ENCODE measurements at places on chromosomes 13 and 19.
A peak's percentile ranks its signal among the peaks of the same experiment; 100 is the strongest.

DNA sequence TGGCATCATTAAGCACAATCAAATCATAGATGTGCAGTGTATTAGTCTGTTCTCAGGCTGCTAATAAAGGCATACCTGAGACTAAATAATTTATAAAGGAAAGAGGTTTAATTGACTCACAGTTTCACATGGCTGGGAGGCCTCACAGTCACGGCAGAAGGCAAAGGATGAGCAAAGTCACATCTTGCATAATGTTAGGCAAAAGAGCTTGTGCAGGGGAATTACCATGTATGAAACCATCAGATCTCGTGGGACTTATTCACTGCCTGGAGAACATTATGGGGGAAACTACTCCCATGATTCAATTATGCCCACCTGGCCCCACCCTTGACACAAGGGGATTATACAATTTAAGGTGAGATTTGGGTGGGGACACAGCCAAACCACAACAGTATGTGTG lies 245.2 kb upstream of the DACH1 start:
- DNase-seq, result no peak

DNA sequence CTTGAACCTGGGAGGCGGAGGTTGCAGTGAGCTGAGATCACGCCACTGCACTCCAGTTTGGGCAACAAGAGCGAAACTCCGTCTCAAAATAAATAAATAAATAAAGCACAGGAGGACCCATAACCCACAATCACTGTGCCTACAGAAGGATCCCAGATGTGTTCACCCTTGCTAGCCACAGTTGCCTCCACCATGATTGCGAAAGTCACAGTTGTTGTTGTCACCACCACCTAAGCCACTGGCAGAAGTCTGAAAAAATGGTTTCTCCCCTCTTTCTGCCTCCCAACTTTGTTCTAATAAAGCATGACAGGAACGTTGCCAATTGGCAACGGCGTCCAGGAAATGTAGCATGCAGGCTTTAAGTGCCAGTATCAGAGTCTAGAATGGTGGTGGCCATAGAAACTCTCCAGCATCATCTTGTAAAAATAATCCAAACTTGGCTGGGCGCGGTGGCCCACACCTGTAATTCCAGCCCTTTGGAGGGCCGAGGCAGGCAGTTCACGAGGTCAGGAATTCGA lies 2.2 kb upstream of the EPS15L1 start:
- DNase-seq, result no peak

GRCh38 chr13:114069376-114070097 lies 62.9 kb downstream of the RASA3 start:
- DNase-seq, result no peak

DNA sequence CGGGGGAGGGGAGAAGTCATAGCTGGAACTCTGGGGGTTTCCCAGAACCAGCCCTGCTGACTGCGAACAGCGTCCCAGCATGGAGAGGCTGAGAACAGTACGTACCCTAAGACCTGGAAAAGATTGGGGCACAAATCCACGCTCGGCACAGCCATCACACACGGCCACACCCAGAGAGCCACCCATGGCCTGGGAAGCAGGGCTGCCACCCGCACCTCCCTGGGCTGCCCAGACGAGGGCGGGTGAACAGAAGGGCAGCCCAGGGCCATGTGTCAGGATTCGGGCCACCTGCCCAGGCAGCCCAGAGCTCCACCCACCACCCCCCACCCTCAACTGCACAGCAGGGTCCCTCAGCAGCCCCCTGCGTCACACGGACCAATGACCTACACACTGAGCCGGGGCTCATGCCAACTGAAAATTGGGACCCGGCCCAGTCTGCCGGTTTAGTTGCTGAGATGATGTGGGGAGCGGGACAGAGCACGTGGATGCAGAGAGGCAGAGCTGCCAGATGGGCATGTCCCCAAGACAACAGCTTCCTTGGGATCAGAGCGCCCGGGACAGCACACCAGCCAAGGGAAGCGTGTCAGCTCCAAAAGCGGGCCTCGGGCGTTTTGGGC lies 8.5 kb downstream of the UBXN6 start:
- no peak for DNase-seq

GRCh38 chr19:1872807-1873523 lies 9.6 kb upstream of the KLF16 start:
- DNase-seq, result no peak

DNA sequence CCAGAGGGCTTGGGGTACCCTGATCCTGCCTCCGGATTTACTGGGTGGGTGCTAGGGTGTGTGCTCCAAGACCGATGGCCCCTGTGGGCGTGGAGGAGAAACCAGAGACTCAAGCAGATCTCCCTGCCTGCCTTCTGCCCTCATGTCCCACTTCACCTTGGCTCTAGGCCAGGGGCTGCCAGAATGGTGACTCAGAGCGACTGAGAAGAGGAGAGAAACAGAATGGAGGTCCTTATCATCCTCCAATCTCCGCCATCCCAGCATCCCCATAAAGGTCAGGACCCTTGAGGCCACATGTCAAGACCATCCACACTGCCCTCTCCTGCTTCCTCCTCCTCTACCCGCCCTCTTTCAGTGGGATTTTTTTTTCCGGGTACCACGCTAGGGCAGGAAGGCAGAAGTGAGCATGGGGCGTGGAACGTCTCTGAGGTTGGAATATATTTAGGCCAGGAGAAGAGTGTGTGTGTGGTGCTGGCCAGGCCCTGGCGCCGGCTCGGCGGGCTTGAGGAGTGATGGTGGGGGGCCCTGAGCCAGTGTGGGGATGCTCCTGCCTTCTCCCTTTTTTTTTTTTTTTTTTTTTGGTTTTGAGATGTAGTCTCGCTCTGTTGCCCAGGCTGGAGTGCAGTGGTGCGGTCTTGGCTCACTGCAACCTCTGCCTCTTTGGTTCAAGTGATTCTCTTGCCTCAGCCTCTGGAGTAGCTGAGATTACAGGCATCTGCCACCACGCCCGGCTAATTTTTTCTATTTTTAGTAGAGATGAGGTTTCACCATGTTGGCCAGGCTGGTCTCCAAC lies 22.3 kb downstream of the IER2 start:
- DNase-seq, result peak; percentile 70

DNA sequence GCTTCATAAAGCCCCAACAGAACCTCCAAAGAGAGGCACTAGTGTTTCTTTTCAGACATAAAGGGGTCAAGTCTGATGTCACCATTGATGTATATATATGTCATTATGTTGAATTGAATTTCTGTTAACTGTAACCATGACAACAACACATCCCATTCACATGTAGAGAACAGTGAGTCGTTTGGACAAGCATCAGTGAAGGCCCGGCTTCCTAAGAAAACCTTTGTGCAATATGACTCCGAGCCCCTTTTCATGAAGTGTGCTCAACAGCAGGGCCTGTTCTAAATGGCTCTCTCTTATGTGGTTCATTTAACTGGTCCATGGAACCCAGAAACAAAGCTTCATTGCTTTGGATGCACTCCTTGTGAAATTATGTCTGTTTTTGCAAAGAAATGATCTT lies 67.2 kb upstream of the UBL3 start:
- DNase-seq, result no peak

GRCh38 chr13:114027826-114028225 lies 54.0 kb upstream of the C13orf46 start:
- DNase-seq, result no peak

GRCh38 chr19:13241231-13242104 lies 91.3 kb downstream of the IER2 start:
- no peak for DNase-seq

DNA sequence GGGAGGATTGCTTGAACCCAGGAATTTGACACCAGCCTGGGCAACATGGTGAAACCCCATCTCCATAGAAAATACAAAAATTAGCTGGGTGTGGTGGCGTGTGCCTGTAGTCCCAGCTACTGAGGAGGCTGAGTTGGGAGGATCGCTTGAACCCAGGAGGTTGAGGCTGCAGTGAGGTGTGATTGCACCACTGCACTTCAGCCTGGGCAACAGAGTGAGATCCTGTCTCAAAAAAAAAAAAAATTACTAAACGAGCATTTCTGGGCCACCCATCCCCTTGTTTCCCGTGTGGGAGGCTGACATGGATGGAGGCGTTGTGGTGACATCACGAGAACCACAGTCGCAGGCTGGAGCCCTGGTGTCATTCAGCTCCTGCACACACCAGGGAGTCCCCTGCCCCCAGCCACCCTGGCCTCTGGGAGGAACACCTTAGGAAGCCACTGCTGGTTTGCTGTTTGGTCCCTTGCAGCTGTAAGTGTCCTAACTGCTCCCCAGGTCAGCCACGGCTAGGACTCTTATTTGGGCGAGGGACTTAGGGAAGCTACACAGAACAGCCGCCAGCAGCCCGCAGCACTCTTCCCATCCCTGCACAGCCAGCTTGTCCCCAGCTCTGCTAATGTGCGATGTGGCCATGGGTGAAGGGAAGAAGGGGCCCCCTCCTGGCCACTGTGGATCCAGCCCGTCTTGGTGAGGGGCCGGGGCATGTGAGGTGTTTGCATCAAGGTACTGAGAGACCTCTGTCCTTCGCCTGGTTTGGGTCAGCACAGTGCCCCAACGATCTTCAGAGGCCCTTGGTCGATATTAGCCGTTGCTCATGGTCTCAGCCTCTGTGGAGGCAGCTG lies 12.7 kb downstream of the NKPD1 start:
- DNase-seq, result no peak

- no peak for DNase-seq
Observed at GRCh38 chr13:80132741-80133601, 208.0 kb downstream of the SPRY2 start.

GRCh38 chr13:28495538-28496187 lies 735 bp upstream of the FLT1 start:
- DNase-seq, result no peak

- DNase-seq, result no peak
Observed at GRCh38 chr13:46554951-46555350, 2.0 kb downstream of the LRCH1 start.

GRCh38 chr13:90233933-90234672 lies 1113.4 kb upstream of the MIR17HG start:
- DNase-seq, result no peak

DNA sequence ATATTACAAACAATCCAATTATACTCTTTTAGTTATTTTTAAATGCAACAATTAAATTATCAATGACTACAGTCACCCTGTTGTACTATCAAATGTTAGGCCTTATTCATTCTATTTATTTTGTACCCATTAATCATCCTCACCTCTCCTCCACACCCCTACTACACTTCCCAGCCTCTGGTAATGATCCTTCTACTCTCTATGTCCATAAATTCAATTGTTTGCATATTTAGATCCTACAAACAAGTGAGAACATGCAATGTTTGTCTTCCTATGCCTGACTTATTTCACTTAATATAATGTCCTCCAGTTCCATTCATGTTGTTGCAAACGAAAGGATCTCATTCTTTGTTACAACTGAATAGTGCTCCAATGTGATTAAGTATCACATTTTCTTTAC lies 1414.6 kb downstream of the SLITRK1 start:
- DNase-seq, result no peak

- no peak for DNase-seq
Observed at GRCh38 chr13:109989686-109990085, 203.3 kb upstream of the IRS2 start.

DNA sequence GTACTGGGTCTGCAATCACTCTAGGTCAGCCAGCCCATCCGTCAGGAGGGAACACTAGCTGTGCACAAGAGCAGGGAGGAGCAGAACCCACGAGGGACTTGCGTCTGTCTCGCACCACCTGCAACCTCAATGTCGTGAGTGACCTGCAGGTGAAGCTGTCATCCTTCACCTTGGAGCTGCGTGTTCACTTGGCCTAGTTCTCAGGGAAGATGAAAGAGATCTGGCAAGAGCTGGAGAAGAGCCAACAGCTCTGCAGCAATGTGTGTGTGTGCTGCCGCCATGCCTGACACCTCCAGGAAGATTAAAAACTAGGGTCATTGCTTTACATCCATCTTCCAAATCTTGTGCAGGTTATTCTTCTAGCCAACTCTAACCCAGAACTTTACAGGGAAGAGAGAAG lies 117.6 kb upstream of the MRI1 start:
- no peak for DNase-seq

All from stimulated activated CD4-positive, alpha-beta T cell treated with anti-CD3 and anti-CD28 coated beads, TNF-alpha, amount 100 ng/mL, for 4 hours (primary cell).